ENCODE measurements at places on chromosomes 7 and 10. TPM values are rescaled to one million over a fixed set of nuclear protein-coding genes. Genes with fewer than 3 reads are reported as not detected.

DNA sequence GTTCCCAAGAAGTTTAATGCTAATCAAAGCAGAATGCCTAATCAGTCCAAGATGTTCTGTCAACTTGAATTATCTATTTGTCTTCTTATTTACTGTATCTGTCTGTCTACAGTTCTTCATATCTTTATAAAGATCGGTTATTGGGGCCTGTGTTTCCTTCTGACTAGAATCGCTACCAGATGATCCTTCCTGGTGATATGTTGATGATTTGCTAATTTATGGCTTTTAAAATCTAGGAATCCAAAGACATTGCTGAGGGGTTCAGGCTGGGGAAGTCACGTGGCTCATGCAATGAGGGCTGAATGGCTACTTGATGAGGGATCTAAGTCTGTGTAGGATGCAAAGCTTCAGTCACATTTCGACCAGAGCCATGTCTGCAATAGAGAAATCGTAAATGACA is 536.3 kb downstream of the KCNMA1 start:
- DNase-seq: no peak
- H3K4me1 ChIP-seq: no peaks in the 10 kb centered on the region
- no peaks in the 10 kb centered on the region for H3K27me3 ChIP-seq
- no peak overlapping the region for H3K27ac ChIP-seq

- H3K36me3 ChIP-seq: no peaks in the 10 kb centered on the region
- no peaks in the 10 kb centered on the region for H3K4me1 ChIP-seq
- no peak overlapping the region for H3K27ac ChIP-seq
- H3K4me3 ChIP-seq: no peak overlapping the region
- DNase-seq: no peak
Measured at GRCh38 chr7:108072739-108073138, 57.4 kb downstream of the LAMB4 start.

GIMAP5 gene
- total RNA-seq: 25.3 TPM

DNA sequence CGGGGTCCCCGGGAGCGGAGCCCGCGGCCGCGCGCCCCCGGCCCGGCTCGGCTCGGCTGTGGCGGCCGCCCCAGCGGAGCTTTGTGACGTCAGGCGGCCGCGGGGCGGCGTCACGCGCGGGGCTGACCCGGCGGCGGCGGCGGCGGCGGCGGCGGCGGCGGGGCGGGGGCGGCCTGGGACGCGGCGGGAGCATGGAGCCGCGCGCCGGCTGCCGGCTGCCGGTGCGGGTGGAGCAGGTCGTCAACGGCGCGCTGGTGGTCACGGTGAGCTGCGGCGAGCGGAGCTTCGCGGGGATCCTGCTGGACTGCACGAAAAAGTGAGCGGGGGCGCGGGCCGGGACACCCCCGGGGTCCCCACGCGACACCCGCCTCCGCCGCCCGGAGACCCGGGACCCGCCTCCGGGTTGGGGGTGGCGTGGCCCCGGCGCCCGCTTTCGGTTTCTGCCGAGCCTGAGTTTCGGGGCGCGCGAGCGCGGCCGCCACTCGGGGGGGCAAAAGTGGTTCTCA is at the start of gene PWWP2B:
PWWP2B (plus strand) TSS at position 165 of the 506 bp plus-strand sequence; CDS start at position 192, 27 bp downstream.
- peak within 1 kb of the TSS; percentile 69 for H3K4me3 ChIP-seq
- no peaks in the 10 kb centered on the region for H3K27me3 ChIP-seq
- peak within 1 kb of the TSS; percentile 95 for H3K27ac ChIP-seq
- H3K36me3 ChIP-seq: no peaks in the 10 kb centered on the region

GRCh38 chr7:71266912-71267311 is 135.0 kb downstream of the GALNT17 start:
- H3K36me3 ChIP-seq: no peaks in the 10 kb centered on the region
- no peaks in the 10 kb centered on the region for H3K27me3 ChIP-seq
- DNase-seq: no peak
- no peak overlapping the region for H3K4me3 ChIP-seq
- no peaks in the 10 kb centered on the region for H3K4me1 ChIP-seq
- no peak overlapping the region for H3K27ac ChIP-seq

GRCh38 chr7:107932805-107933204 is 41.8 kb downstream of the DLD start:
- no peak for DNase-seq
- no peaks in the 10 kb centered on the region for H3K27me3 ChIP-seq
- no peak overlapping the region for H3K4me3 ChIP-seq
- H3K36me3 ChIP-seq: peaks cover 25% of the 10 kb centered on the region

GRCh38 chr7:153576096-153576495 is 476.1 kb upstream of the DPP6 start:
- DNase-seq: no peak
- no peak overlapping the region for H3K27ac ChIP-seq
- H3K36me3 ChIP-seq: no peaks in the 10 kb centered on the region
- no peaks in the 10 kb centered on the region for H3K4me1 ChIP-seq
- no peaks in the 10 kb centered on the region for H3K27me3 ChIP-seq

MSMB gene
- total RNA-seq: not detected

GRCh38 chr10:49689882-49690510 is 10.5 kb downstream of the C10orf53 start:
- H3K4me3 ChIP-seq: no peak overlapping the region
- no peaks in the 10 kb centered on the region for H3K4me1 ChIP-seq
- H3K27ac ChIP-seq: no peak overlapping the region
- H3K27me3 ChIP-seq: no peaks in the 10 kb centered on the region
- DNase-seq: no peak

IGFBP1 gene
- total RNA-seq: not detected

Data from thyroid gland (tissue), 4 donors.